ENCODE measurements at places on chromosomes 6 and 20.

- DNase-seq: peak; percentile 47
Measured at GRCh38 chr6:122799916-122800686, 11.0 kb downstream of the SMPDL3A start.

GRCh38 chr6:15875797-15876196 is 213.0 kb upstream of the DTNBP1 start:
- DNase-seq: no peak

DNA sequence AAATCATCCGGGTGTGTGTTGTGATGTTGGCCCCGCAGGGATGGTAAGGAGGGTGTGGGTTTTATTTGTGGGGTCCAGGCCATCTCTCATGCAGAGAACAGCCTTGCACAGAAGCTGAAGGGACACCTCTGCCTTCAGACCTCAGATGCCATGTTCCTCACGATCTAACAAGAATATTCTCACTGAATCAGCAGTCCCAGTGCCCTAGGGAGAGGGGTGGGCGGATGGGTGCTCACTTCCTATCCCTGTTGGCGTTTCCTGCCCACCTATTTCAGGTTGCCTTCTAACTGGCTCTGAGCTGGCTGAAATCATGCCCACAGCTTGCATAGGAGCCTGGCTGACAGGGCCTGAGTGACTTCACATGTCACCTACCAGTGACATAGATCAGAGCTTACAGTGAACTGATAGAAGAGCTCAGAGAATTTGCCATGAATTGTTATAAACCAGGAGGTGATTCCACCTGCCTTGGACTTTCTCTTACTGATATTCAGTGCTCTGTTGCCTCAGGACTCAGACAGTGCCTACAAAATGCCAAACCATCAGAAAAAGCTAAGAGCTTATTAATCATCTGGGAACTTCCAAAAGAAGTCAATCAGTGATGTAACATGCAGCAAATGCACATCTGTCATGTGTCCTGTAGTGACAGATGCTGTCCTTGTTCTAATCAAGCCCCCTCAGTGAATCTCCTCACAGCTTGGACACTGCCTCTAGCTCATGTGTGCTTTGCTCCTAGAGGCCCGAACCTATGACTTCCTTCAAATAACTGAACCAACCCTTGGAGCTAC is 285.8 kb upstream of the PRND start:
- DNase-seq: peak; percentile 23

GRCh38 chr6:118899948-118900347 is 6.0 kb downstream of the ASF1A start:
- no peak for DNase-seq

GRCh38 chr20:14609328-14610221 is 272.2 kb upstream of the FLRT3 start:
- no peak for DNase-seq

DNA sequence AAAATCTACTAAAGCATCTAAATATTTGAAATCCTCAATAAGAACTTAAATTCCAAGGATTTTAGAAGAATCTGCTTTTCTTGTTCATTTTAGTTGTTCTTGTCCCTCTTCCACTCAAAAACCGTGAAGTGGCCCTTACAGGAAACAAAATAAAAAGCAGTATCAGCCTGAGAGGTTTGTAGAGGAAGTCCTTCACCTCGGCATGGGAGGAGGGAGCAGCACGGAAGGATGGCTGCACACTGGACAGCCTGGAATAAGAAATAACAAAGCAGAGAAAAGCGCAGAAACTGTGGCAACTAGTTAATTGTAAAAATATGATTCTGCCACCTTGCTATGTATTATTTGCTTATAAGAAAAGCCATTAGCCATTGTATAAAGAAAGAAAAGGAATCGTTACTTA is 46.1 kb downstream of the RALGAPA2 start:
- DNase-seq: no peak

- no peak for DNase-seq
Measured at GRCh38 chr20:18728870-18729224, 84.7 kb upstream of the SCP2D1 start.

DNA sequence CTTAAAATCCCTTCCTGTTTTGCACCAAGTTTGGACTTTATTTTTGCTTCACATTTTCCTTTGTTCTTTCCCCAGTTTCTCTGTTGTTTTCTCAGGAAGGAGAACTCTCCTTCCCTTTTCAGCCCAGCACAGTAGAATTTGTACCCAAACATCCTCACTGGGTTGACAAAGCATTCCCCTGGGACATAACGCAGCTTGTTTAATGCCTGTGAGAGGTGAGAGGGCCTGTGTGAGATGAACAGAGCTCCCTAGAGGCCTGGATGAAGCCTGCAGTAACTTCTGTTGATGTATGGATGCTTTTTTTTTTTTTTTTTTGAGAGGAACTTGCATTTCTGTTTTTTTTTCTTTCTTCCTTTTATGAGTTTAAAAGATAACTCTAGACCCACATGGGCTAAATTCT is 104.9 kb upstream of the SLC22A23 start:
- DNase-seq: peak; percentile 23

- peak; percentile 62 for DNase-seq
Measured at GRCh38 chr20:17889226-17889625, 79.4 kb downstream of the SNX5 start.

- DNase-seq: no peak
Measured at GRCh38 chr6:30985490-30985889, 2.0 kb downstream of the MUC21 start.

- DNase-seq: no peak
Measured at GRCh38 chr20:34242879-34243278, 1.7 kb downstream of the ASIP start.

DNA sequence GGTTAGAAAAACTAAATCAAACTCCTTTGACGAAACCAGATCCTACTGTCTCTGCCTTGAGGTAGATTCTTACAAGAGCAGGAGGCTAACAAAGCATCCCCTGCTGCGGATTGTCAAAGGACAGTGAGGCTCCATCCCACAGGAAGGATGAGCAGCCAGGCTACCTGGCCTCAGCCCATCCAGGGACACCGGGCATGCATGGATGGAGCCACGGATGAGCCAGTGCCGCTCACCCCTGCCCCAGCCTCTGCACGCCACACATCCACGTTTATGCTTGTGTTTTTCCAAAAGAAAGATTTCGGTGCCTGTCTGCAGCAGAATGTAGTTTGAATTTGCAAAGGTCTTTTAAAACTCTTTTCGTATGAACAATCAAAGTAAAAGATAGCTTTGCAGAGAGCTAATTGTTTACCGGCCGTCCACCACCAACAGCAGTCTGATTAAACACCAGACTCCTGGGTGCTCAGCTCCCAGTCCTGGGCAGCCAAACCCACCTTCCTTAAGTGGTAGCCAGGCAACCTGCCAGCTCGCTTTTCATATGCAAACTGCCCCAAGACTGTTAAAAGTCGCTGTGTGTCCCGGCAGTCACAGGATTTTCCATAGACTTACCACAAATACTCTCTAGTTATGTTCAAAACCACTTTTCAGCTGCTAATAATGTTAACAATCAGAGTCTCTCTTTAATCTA is 999 bp downstream of the THBS2 start:
- peak; percentile 46 for DNase-seq

GRCh38 chr6:108263371-108263770 is 2.5 kb upstream of the SNX3 start:
- DNase-seq: no peak

DNA sequence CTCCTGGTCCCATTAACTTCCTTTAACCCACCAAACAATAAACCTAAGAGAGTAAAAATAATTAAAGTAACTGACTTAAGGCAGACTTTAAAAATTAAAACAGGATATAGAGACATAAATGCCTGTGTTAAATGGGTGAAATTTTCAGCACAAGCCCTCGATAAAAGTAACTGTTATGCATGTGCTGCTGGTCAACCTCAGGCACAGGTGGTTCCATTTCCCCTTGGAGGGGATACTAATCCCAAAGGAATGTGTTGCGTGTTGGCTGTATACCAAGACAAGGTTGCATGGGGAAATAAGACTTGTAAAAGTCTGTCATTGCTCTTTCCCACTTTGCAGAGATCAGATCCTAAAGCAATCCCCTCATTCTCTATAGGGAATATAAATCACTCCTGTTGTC is 25.8 kb downstream of the HLA-A start:
- peak; percentile 47 for DNase-seq

DNA sequence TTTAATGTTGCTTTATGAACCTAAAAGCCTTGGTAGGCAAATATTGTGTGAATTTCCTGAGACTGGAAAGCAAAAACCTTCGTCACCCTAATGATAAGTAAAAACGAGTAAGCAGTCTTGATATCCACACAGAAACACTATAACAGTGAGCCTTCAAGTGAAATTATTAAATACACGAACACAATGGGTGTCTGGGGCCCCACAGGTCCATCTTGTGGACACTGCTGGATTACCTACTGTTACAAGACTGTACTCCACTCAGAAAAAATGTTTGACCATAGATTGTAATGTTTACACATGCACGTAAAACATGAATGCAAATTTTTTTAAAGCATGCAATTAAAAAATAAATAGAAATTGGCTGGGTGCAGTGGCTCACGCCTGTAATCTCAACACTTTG is 466.9 kb downstream of the CD83 start:
- peak; percentile 1 for DNase-seq

- DNase-seq: peak; percentile 65
Measured at GRCh38 chr6:144219056-144219685, 66.0 kb upstream of the UTRN start.

DNA sequence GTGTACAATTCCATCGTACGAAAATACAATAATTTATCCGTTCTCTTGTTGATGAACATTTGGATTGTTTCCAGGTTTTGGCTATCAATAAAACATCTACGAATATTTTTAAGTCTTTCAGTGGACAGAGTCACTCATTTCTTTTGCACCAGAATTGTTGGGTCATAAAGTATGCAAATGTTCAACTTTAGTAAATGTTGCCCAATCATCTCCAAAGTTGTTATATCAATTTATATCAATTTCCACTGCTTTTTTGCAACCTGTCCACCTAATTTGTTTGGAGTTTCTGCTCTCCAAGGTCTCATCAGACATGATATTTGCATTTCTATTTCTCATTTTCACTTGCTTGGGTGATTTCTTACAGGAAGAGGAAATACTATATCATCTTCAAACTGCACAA is 10.5 kb downstream of the TMEM239 start:
- DNase-seq: no peak

GRCh38 chr6:159303159-159303558 is 134.0 kb downstream of the FNDC1 start:
- no peak for DNase-seq

GRCh38 chr20:16243470-16243869 is 329.8 kb downstream of the KIF16B start:
- no peak for DNase-seq

DNA sequence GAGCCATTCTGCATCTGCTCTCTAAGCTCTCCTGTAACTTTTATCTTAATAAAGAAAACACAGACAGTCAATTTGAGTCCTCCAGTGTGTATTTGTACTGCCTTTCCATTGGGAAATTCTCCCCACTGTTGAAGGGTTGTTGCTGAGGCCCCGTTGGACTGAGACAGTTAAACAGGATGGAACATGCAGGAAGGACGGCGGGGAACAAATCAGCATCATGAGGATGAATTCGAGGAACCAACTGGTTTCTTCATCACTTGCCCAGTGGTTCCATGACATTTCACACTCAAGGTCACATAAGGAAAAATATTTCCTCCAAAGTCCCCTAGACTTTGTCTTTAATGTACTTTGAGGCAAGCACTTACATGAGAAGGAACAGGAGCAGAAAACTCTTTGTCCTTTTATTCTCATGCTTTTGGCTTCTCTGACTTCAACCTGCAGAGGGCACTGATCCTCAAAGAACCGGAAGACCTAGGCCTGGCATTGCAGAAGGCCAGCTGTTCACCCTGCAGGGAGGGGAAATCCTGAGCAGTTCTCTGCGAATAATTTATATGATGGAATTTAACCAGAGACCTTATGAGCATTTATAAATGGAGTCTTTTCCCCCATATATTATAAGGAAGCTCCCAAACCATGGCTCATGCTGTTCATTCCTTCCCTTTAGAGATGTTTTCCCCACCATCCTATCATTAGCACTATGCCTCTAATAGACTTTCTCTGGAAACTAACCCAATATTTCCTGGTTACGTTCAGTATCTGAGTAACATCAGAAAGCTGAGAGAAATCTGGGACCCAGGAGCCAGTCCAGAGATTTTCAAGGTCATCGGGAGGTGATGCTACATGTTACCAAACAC is 55.2 kb upstream of the ADGRF1 start:
- peak; percentile 78 for DNase-seq

DNA sequence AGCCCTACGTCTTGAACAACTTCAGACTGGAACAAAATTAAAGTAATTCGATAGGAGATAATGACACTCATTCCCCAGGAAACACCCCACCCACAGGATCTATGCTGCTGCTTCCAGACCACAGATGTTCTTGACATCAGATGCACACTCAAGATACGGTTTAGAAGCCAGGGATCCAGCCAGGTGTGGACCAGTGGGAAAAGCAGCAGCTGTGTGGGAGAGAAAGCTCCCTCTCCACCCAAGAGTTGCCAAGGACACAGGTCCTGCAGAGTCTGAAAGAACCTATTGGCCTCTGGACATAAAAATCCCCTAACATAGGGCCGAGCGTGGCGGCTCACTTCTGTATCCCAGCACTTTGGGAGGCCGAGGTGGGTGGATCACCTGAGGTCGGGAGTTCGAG is 91.7 kb upstream of the NFATC2 start:
- no peak for DNase-seq

DNA sequence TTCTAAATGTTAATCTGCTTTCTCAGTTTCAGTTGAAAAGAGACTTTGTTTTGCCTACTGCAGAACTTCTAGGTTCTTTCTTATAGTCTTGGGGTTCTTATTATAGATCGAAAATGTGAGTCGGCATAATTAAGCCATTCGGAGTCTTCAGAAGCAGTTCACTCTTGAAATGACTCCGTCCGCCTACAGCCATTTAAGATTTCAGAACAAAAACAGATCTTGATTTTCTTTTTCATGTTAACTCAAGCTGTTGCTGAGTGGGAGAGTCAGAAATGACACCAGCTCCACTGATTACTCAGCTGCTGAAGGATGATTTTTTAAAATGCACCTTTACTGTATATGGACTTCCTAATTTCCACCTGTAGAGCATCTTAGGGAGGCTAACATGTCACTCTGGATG is 15.9 kb downstream of the PRDM1 start:
- DNase-seq: no peak

- peak; percentile 27 for DNase-seq
Measured at GRCh38 chr20:36872852-36873251, 3.1 kb upstream of the TLDC2 start.

DNA sequence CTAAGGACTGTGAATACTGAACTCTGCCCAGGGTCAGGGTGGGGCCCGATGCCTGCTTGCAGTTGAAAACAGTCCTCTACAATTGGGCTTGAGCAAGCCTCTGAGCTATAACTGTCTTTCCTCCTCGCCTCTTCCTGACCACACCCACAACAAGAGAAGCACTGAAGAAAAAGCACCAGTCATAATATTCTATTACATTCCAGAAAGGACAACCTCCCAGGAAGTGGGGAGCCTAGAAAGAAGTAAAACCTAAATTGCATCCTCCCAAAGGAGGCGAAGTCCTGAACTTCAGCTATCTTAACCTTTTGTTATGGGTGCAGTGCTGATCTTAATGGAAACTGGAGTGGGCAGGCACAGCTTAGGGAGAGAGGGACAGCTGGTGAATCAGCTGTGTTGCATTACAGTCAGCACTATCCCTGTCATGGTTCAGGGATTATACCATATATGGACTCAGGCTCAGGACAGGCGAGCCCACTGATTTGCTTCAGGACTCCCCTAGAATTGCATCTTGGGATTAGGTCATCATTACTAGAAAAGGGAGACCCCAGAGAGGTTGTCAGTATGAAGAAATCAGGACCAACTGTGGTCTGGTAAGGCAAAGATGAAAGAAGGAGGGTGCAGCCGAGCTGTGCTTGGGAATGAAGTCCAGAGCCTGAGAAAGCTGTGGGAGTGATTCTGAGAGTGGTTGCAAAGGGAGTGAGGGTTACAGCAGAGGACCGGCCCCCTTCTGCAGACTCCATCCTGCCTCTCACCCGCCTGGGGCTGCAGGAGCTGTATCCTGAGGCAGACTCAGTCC is 18.3 kb upstream of the TRAM2 start:
- peak; percentile 94 for DNase-seq

GRCh38 chr20:50496773-50497385 is 13.3 kb upstream of the PTPN1 start:
- peak; percentile 68 for DNase-seq
